Activated CD4-positive, alpha-beta T cell treated with anti-CD3 and anti-CD28 coated beads, Interleukin-2, amount 50 U/mL, for 48 hours (primary cell): ENCODE measurements at places on chromosomes 3 and 15.

DNA sequence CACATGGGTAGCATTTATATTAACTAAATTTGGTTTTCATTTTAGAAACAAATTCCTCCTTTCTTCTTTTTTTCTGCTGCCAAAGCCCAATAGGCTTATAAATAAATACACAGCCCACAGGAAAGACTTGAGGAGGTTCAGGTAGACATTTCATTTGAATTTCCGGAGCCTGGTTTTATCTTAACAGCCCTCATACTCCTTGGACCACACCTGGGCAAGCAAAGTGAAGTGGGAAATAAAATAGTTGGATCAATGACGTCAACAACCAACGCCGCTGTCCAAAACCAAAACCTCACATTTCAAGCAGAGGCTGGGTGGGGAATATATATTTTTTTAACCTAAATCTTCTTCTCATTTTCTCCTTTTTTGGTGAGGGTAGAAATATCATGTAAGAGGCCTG is 53.2 kb downstream of the RFTN1 start:
- DNase-seq = no peak

DNA sequence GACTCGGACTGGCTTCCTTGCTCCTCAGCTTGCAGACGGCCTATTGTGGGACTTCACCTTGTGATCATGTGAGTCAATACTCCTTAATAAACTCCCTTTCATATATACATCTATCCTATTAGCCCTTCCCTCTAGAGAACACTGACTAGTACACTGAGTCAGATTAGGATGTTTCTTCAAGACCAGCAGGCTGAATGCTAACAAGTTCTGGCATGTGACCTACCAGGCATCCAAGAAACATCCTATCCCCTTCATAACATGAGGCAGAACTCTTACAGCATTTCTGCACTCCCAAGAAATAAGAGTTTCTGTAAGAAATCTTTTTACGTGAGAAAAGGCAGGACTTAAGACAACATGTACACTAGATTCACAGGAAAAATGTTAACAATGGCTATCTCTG is 9.3 kb downstream of the CFAP92 start:
- DNase-seq = no peak

DNA sequence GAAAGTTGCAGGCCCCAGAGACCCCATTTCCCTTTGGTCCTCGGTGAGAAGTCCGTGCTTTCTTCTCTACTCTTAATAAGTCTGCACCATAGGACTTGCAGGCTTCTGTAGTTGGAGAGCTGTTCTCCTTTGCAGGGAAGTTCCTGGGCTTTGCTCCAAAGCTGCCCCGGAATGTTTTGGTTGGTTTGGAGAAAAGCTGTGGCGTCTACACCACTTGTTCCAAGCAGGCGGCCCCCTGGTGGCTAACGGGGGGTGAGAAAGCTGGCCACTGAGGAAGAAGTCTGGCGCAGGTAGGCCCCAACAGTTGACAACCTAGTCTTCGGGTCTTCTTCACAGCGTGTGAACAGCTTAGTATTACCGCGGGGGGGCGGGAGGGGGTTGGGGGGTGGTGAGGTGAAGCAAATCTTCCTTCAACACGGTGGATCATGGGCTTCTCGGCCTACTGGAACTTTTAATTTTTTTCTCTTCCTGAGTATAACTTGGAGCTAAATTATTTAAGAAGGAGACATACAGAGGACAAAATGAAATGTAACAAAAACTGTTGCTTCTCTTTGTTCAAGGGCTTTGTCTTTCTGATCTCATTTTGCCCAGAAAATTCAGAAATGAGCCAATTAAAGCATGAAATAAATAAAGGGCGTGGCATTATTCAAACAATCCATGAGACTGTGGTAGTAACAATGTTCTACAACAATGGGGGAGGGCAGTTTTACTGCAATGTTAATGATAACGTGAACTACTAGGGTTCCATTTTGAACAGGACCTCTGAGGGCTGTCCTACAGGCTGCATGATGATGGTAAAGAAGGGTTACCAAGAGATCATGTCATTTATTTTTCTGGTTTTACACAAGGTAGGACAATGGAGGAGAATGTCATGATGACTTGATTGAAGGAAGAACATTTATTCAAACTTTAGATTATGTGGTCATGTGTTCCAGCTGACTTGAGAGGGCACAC is 2.2 kb upstream of the THRB start:
- no peak for DNase-seq

DNA sequence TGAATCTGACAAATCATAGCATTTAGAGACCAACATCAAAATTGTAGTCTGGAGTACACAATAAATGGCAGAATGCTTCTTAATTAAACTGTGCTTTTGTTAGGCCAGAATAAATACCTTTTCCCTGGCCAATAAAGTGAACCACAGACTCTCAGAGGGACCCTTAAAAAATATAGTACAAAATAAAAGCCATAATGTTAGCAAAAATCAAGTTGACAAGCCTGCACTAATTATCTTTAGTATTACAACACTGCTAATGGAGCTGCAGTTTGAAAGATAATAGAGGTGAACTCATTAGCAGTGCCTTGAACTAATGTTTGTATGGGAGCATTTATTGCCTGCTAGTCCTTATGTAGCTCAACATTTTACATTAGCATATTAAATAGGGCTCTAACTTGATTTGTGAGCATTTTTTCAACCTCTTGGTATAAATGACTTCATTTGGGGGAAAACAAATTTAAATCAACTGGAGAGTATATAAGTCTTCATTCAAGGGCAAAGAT is 801.3 kb downstream of the EPHA3 start:
- DNase-seq = no peak

DNA sequence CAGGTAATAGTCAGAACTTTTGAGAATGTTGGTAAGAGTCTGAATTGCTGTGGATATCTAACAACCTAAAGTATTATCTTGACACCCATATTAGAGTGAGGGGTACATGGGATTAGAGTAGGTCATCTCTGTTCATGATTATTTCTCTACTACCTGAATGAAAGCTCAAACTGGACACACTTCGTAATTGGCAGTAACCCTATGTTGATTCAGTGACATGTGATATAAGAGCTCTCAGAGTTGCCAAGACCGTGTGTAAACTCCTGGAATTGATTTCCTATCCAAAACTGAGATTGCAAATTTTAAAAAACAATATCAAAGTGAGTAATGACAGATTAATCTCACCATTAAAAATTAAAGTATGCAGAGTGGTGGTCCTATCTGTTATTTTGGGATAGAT is 214.8 kb upstream of the ARHGEF26 start:
- no peak for DNase-seq

DNA sequence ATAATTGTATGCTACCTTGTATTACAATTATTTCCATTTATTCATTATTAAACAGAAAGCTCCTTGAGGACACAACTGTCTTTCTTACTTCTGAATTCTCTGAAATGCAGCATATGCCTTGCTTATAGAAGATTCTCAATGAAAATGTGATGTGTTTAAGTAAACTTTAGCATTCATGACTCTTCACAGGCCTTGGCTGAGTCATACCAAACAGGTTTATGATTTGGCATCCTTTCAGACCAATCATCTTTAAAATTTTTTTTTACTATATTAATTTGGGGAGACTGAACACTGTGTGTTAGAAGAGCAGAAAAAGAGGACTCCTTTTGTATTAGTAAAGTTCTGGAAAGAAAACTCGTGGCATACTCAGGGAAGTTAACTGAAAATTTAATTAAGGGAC is 6.4 kb upstream of the GALK2 start:
- no peak for DNase-seq

DNA sequence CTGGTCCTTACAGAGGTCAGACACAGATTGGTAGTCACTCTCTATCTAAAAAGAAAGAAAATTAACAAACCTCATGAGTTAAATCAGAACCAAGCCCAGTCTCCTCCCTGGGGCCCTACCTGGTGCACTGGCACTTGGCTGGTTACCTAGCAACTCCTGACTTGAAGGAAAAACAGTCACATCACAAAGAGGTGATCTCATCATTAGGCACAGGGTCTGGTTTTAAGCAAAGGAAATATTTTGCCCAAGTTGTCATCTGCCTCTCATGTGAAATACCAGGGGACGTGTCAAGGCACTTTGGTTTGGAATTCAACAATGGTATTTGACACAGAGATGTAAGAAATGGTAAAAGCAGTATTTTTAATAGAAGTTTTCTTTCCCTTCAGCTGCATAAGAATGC is 47.7 kb upstream of the FMN1 start:
- peak; percentile 11 for DNase-seq

GRCh38 chr3:32335365-32336112 is 56.1 kb upstream of the CMTM7 start:
- peak; percentile 7 for DNase-seq

DNA sequence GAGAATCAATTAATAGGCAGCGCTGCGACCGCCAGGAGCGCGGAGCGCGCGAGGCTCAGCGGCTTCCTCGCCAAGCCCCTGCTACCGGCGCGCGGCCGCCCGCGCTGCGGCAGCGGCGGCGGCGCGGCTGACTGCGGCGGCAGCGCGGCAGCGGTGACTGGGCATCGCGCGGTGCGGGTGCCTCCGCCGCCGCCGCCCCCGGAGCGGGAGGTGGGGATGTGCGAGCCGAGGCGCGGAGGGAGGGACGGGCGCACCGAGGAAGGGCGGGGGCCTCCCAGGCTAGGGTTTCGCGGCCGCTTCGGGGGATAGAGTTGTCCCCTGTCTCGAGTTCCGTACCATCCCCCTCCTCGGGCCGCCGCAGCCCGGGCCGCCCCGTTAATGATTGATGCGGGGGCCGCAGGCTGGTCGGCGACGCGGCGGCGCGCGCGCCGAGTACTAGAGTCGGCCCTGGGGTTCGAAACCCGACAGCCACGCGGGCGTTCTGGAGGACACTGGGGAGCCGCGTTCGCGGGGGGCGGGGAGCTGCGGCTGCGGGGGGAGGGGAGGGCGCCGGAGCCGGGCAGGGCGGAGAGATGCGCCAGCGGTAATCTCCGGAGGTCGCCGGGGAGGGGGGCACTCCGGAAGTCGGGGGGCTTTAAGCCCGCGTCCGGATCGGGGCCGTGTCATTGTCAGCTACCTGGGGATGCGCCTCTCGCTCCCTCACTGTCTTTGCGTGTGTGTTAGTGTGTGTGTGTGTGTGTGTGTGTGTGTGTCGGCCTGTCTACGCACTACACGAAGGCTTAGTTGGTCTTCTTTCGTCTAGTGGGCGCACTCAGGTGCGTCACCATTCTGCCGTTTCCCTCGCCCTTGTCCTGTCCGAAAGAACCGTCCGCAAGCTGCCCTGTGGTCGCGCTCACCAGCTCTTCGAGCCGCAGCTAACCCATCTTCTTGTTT is at the start of gene PAQR9:
TSS of gene PAQR9 (minus strand) at position 159 of the 933 bp plus-strand sequence. CDS start 338 bp downstream, outside the sequence.
- DNase-seq = peak; percentile 8

- no peak for DNase-seq
Observed at GRCh38 chr15:49926740-49927139, 192.3 kb downstream of the ATP8B4 start.

- DNase-seq = no peak
Observed at GRCh38 chr3:99999536-99999935, 114.8 kb downstream of the FILIP1L start.

- DNase-seq = no peak
Observed at GRCh38 chr3:100810671-100811070, 101.4 kb downstream of the TFG start.

- no peak for DNase-seq
Observed at GRCh38 chr3:168216851-168217250, 121.1 kb upstream of the GOLIM4 start.

DNA sequence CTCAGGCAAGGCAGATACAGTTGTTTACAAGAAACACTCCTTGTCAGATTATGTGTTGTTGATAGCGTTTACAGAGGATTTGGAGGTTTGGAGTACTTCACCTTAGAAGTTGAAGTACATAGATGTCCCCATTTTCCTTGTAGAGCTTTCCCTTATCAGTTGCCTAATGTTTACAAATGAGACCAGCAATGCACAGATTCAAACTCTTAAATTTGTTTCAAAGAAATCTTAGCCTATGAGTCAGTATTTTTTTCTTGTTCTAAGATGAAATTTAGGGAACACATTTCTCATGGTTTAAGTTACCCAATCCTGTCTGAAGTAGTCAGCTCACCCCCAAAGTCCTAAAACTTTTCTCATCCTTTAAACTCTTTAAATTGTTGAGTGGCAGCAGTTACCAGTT is 6.3 kb upstream of the EIF5A2 start:
- DNase-seq = no peak
